Natural killer cell treated with Interleukin-12 subunit alpha and Interleukin-12 subunit beta and Interleukin-15 and Interleukin-18, amount 100 ng/mL, for 72 hours (primary cell): ENCODE measurements at places on chromosomes 6 and 20. TPM values are rescaled to one million over a fixed set of nuclear protein-coding genes. Genes with fewer than 3 reads are reported as not detected.

GRCh38 chr6:50842446-50842845 lies 23.8 kb downstream of the TFAP2B start:
- DNase-seq: no peak

GRCh38 chr6:12962987-12963386 lies 246.4 kb downstream of the PHACTR1 start:
- DNase-seq: no peak

DNA sequence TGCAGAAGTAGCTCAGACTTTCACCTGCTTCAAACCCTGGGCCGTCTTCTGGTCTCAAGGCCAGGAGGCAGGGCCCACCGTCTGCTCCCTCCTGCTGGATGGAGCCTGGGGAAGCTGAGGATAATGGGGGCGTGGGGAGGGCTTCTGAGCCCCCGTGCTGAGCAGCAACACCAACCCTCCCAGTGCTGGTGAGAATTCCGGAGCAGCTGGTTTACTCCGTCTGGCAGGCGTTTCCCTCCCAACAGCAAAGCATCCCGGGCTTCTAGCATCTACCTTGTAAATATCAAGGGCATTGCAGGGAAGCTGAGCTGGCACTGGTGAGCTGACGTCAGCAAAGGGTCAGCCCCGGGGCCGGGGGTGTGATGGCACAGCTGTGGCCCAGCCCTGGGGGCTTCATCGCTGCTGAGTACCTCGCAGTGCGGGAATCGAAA lies 16.8 kb upstream of the CHRNA4 start:
- DNase-seq: no peak

DNA sequence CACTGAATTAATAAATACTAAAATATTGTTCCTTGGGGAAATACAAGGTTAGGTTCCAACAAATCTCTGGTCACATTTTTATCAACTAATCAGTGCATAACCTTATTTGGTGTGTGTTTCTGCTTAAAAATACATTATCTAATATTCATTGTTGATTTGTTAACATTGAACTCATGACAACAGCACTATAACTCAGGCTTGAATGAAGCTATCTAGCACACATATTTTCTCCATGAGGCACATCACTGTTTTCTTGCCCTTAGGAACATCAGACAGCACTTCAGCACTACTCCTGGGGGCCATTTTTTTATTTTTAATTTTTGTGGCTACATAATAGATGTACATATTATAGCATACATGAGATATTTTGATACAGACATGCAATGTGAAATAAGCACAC lies 277.2 kb upstream of the NT5E start:
- DNase-seq: no peak

DNA sequence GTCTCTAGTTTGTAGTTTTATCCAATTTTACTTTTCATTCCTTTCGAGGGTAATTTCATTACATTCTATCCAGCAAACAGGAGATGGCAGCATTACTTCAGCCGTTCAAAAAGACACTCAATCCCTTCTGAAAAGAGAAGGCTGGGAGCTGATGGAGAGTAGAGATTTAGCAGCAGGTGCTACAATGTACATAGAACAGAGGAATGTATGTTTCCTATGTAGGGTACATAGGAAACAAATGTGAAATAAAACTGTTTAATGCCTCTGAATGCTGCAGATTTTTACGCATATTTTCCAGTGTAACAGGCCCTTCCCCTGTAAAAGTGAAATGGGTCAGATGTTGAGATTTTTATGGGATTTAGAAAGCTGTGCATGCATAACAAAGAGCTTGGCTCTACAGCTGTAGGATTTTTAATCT lies 16.0 kb downstream of the RPS12 start:
- DNase-seq: no peak

GRCh38 chr6:132131351-132131750 lies 180.2 kb upstream of the CCN2 start:
- no peak for DNase-seq

The IPCEF1 gene
- 45.9 TPM for total RNA-seq

The CCM2L gene
- not detected for total RNA-seq

DNA sequence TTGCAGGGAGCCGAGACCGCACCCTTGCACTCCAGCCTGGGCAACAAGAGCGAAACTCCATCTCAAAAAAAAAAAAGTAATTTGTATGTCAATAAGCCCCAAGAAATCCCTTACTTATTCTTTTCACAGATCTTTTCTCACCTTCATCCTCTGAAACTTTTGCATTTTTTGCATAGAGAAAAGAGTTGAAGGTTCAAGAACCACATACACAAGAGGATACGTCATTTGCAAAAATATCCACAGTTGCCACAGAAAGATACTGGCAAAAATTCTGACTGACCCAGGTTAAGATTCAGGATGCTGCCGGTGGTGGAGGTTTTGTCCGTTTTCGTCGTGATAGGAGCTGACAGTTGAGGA lies 94.5 kb downstream of the ZMYND8 start:
- no peak for DNase-seq
